Right lung (tissue), 10 donors: ENCODE measurements at places on chromosomes 1 and 21. TPM values are rescaled to one million over a fixed set of nuclear protein-coding genes. Genes with fewer than 3 reads are reported as not detected.
A peak's percentile ranks its signal among the peaks of the same experiment; 100 is the strongest.

GBP2 gene
- polyA plus RNA-seq, result 4.8 TPM

PFKFB2 gene
- polyA plus RNA-seq, result 12.9 TPM

PLEKHN1 gene
- polyA plus RNA-seq, result 0.29 TPM

VANGL1 gene
- polyA plus RNA-seq, result 14.1 TPM

SLC22A15 gene
- polyA plus RNA-seq, result 4.6 TPM

DNA sequence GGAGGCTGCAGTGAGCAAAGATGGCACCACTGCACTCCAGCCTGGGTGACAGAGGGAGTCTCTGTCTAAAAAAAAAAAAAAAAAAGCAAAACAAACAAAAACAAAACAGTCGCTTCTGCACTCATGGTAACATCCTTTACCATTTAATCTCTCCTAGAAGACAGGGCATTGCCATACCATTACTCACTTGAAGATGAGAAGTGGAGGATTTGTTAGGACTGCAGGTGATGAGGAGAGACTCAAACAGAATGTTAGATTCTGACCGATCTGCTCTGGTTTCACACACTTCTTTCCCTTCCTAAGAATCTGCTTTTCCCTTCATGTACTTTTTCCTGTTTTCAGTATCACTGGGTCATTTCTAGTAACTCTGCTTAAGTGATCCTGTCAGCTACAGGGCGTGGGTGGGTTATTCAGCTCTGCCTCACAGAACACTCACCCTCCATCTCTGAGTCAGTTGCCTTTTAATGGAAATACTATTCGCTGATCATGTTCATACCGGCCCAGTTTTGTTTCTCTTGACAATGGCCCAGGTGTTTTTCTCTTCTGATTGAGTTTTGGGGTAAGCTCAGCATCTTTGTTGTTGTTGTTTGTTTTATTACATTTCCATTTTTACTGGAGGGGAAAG, 148.0 kb upstream of the ERG start:
- no peak for DNase-seq

GRCh38 chr1:71780681-71781080, 501.7 kb downstream of the NEGR1 start:
- no peak for DNase-seq

GRCh38 chr1:200624679-200625335, 4.3 kb upstream of the KIF14 start:
- DNase-seq, result no peak

DNA sequence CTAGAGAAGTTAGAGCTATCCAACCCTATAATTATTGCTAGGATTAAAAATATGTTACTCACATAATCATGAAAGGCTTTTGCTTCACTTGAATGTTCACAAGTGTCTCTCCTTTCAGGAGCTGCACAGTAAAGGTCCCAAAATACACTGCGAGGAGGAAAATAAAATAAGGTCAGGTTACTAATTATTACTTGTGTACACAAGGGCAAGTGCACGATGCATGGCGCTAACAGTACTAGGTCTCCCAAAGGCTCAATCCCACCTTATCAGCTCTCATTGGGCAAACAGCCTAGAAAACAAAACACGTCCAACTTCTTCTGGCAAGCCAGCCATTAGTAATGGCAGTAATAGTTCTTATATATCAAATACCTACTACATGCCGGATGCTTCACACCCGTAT, 4.4 kb downstream of the SSBP3 start:
- no peak for DNase-seq

GRCh38 chr1:222031318-222031717, 289.4 kb upstream of the DUSP10 start:
- DNase-seq, result no peak

GRCh38 chr1:10612436-10613160, 137.8 kb downstream of the PEX14 start:
- no peak for DNase-seq

- no peak for DNase-seq
Measured at GRCh38 chr1:220528679-220529501, 954 bp downstream of the MARK1 start.

GRCh38 chr1:226125831-226126230, 60.7 kb downstream of the ACBD3 start:
- no peak for DNase-seq

- no peak for DNase-seq
Measured at GRCh38 chr21:17195976-17196375, 316.9 kb upstream of the CXADR start.

DNA sequence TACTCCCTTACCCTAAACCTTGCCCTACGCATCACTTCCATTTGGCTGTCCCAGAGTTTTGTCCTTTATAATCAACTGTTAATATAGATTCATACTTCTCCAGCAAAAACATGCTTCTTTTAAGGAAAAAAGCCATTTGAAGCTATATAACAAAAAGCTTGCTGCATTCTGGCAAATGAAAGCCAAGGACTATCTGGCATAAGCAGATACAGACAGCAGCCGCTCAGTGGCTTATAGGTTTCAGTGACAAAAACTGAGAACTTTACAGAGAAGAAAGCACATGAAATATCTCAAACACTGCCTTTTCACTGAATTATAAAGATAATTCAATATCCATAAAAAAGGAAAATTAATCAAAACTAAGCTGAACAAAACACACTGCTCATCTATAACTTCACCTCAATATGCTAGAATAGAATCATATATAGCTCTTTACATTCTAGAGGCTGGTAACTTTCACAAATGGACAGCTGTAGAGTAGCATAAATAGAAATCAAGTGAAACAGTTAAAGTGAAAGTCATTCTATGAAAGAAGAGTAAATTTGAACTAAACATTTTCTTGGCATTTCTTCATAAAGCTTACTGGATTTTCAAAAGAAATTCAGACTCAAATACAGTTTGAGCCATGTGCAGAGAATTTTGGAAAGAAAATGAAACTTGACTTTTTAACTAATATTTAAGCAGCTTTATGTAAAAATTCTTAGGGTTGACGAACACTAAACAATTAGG, 19.6 kb downstream of the CDC42BPA start:
- no peak for DNase-seq

GRCh38 chr1:97824624-97825023, 96.2 kb downstream of the DPYD start:
- DNase-seq, result no peak

- no peak for DNase-seq
Measured at GRCh38 chr1:118985640-118986554, 2.2 kb downstream of the TBX15 start.

DNA sequence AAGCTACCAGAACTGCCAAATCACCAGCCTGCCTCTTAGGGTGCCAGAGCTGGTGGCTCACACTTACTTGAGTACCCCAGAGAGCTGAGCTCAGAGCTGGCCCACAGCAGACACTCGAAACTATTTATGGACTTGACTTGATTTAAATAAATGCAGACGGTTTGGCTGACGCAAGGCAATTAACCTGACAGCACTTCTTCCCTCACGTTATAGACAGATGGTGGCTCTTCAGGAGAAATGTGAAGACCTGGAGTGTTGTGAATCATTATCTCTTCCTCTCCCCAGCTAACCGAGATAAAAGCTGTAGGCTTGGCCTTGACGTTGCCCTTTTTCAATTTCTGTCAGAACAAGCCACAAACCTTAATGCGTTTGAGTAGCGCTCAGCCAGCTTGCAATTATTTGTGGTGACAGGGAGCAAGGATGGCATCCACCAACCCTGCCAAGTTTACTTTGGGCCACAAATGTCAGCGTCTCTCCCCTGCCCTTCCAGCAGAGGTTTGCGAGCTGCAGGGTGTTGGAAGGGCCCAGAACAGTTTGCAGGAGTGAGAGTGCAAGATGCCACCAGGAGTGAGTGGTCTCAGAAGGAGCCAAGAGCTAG, 34.0 kb upstream of the BCAR3 start:
- no peak for DNase-seq

GRCh38 chr1:28248273-28249012, 10.9 kb upstream of the SESN2 start:
- peak; percentile 77 for DNase-seq

- no peak for DNase-seq
Measured at GRCh38 chr1:7477593-7477992, 293.5 kb upstream of the VAMP3 start.

- DNase-seq, result no peak
Measured at GRCh38 chr1:68221980-68222373, 10.3 kb downstream of the WLS start.

DNA sequence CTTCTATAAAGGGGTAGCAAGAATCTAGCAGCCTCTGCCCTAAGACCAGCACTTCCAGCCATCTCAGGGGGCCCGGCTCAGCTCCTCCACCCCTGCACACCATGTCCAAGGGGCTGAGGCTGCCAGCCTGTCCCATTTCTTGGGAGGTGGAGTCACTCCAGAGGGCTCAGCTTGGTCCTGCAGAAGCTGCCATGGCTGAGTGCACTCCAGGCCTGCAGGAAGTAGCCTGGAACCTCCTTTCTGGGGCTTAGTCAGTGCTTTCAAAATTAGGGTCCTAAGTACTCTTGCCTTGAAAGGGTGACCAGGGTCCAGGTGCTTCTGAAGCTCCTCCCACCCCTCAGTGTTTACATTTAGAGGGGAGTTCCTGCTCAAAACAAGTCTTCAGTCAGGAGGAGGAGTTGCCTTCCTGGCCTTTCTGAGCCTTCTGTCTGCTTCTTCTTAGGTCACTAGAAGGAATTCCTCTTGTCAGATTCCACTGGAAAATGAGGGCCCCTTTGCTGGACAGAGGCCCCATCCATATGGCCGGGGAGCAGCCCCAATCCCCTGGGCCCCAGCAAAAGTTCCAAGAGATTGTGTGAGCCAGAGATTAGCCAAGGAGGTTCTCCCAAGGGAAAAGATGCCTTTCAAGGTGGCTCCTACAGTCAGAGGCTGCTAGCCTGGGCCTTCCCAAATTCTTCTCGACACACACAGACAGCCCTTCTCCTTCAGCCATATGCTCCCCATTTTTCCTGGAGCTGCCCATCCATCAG, 128.1 kb upstream of the VAMP3 start:
- DNase-seq, result no peak
